Naive thymus-derived CD4-positive, alpha-beta T cell (primary cell): ENCODE measurements at places on chromosomes 5 and 9. TPM values are rescaled to one million over a fixed set of nuclear protein-coding genes. Genes with fewer than 3 reads are reported as not detected.

DNA sequence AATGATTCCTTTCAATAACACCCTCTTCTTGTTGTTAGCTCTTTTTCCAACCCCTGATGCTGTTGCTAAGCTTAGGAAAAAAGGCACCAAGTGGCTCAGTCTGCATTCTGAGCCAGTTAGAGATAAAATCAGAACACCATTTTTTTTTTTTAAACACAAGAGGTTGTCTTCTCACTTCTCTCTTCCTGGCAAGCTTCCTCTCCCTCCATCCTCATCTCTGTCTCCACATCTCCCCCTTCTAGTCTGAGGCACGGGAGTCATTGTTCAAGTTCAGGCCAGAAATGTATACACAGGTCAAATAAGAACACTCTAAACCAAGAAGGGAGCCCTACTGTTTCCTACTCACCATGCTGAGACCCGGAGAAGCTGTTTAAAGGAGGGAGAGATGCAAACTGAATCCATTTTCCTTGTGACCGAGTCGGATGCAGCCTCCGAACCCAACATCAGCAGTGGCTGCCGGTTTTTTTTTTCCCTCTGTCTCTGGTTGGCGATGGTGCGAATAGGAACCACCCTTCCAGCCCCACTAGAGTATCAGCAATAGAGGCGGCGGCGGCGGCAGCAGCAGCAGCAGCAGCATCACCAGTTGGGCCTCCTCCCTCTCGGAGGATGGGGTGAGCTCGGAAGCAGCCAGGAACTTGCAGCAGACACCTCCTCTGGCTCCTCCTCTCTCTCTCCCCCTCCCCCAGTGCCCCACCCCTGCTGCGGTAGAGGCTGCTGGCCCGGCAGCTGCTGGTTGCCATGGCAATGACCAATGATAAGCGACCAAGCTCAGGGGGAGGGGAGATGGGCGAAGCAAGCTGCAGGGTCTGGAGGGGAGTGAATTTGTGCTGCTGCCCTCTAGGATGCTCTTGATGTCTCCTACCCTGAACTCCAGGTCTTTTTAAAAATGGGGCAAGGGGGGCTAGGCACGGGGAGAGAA lies at the start of gene JAKMIP2:
Gene JAKMIP2 (minus strand): TSS at position 619 of the 919 bp plus-strand sequence. CDS start 110,922 bp downstream, outside the sequence.
- peaks cover 15% of the 10 kb centered on the region for H3K4me1 ChIP-seq
- DNase-seq: peak; percentile 72
- no peaks in the 10 kb centered on the region for H3K27me3 ChIP-seq
- H3K36me3 ChIP-seq: no peaks in the 10 kb centered on the region
- peak within 1 kb of the TSS; percentile 57 for H3K4me3 ChIP-seq

Gene FTMT
- total RNA-seq: not detected

Gene TERT
- total RNA-seq: 0.87 TPM

Gene ZNF454
- total RNA-seq: not detected

GRCh38 chr5:125679522-125679921 lies 743.7 kb upstream of the GRAMD2B start:
- H3K4me1 ChIP-seq: no peaks in the 10 kb centered on the region
- no peak overlapping the region for H3K4me3 ChIP-seq
- no peak overlapping the region for H3K27ac ChIP-seq
- no peak for DNase-seq
- no peaks in the 10 kb centered on the region for H3K36me3 ChIP-seq

Gene FOXD4L4
- total RNA-seq: not detected

DNA sequence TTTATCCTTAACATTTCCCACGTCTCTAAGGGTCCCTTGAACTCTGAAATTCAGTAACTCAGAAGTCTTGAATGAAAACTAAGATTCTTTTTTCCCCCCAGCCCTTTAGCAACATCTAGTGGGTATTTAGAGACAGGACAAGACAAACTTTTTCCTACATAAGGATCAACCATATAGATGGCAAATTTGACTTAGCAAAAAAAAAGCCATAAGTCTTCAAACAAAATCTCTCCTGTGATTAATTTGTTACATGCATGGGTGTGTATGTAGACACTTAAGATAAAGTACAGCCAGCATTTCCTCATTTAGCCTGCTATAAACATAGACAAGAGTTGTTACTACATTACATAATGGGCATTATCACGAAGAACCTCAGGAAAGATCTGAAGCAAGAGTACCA lies 29.1 kb upstream of the ANKRD31 start:
- H3K27ac ChIP-seq: no peak overlapping the region
- peak; percentile 59 for DNase-seq
- no peaks in the 10 kb centered on the region for H3K4me1 ChIP-seq
- no peaks in the 10 kb centered on the region for H3K36me3 ChIP-seq
- H3K4me3 ChIP-seq: no peak overlapping the region

DNA sequence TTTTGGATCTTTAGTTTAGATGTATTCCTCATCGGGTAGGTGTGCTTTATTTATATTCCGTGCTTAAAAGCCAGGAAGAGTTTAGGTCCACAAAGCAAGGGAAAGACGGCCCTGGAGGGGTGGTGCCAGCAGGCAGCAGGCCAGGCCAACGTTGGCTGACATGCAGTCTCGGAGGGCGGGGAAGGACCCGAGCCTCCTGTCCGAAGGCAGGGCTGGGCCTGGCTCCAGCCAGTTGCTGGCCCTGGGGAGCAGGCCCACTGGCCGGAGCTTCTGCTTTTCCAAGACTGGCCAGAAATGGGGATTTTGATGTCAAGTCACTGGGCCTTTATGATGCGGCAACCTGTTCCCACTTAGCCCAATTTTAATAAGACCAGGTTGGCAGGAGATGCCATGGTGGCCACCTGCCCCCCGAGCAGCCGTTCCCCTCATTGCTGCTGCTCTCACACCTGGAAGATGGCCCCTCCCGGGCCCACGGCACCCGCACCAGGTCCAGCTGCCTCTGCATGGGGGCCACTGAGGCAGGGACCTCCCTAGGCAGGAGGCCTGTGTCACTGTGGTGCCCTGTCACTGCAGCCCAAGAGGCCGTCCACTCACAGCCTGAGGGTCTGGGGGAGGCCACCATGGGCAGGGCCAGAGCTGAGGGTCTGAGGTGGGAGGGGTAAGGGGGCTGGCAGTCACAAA lies 23.2 kb downstream of the LPCAT1 start:
- H3K27me3 ChIP-seq: no peaks in the 10 kb centered on the region
- no peak for DNase-seq
- H3K4me3 ChIP-seq: no peak overlapping the region
- no peak overlapping the region for H3K27ac ChIP-seq

DNA sequence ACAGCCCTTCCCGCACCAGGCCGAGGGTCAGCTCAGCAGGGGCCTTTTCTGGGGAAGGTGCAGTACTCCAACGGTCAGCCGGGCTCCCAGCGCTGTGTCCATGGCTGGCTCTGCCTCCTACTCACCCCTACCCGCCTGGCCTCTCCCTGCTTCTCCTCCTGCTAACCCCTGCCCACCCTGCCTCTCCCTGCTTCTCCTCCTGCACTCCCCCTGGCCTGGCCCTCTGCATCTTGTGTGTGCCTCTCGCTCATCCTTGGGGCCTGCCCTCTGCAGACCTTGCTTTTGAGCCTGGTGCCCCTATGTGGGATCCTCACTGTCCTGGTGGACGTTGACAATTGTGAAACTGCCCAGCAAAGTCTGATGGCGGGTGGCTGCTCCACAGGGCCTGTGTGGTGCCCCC lies 274.6 kb upstream of the IRX2 start:
- H3K27me3 ChIP-seq: no peaks in the 10 kb centered on the region
- no peaks in the 10 kb centered on the region for H3K36me3 ChIP-seq
- no peak for DNase-seq
- no peak overlapping the region for H3K27ac ChIP-seq
- H3K4me3 ChIP-seq: no peak overlapping the region
- no peaks in the 10 kb centered on the region for H3K4me1 ChIP-seq

Gene IL33
- not detected for total RNA-seq

GRCh38 chr9:34985311-34985899 lies 4.1 kb upstream of the DNAJB5 start:
- H3K4me1 ChIP-seq: peaks cover 23% of the 10 kb centered on the region
- peak; percentile 16 for DNase-seq
- H3K27me3 ChIP-seq: no peaks in the 10 kb centered on the region
- no peak overlapping the region for H3K27ac ChIP-seq

Gene SAXO1
- total RNA-seq: not detected

Gene BTNL8
- not detected for total RNA-seq

- no peaks in the 10 kb centered on the region for H3K27me3 ChIP-seq
- no peak overlapping the region for H3K4me3 ChIP-seq
- no peaks in the 10 kb centered on the region for H3K36me3 ChIP-seq
Observed at GRCh38 chr5:20528471-20528870, 540.5 kb upstream of the CDH18 start.

Gene CCDC180
- 3.3 and 4.7 TPM in 2 replicates for total RNA-seq

Gene FAM240B
- not detected in 2 replicates for total RNA-seq

Gene KLF4
- total RNA-seq: 0.29 and 0.46 TPM in 2 replicates

DNA sequence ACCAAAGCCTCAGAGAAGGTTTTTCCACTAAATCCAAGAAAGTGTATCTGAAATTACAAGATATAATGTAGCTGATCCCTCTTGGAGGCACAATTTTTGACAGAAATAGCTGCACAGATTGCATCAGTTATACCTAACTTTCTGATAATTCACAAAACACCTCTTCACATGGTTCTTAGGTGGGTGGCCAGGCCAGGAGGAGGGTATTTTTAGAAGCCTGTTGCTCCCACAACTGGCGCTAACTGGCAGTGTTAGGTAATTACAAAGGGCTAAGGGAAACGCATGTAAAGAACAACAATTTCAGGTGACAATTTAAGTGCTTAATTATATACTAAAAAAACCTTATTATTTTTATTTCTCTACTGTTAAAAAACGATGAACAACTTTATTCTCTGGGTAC lies 247.9 kb downstream of the BNC2 start:
- no peak for DNase-seq
- H3K4me3 ChIP-seq: no peak overlapping the region
- H3K27ac ChIP-seq: no peak overlapping the region
- no peaks in the 10 kb centered on the region for H3K36me3 ChIP-seq
- no peaks in the 10 kb centered on the region for H3K4me1 ChIP-seq
- no peaks in the 10 kb centered on the region for H3K27me3 ChIP-seq
